CD4-positive, CD25-positive, alpha-beta regulatory T cell (primary cell): ENCODE measurements at places on chromosomes 7 and 10. TPM values are rescaled to one million over a fixed set of nuclear protein-coding genes. Genes with fewer than 3 reads are reported as not detected.

Gene C10orf71
- polyA plus RNA-seq = not detected

Gene ECHDC3
- 0.78 TPM for polyA plus RNA-seq

Gene GSTO2
- polyA plus RNA-seq = 0.74 TPM

Gene SPACDR
- polyA plus RNA-seq = 0.32 TPM

Gene ITPRID1
- polyA plus RNA-seq = not detected

Gene SCIN
- polyA plus RNA-seq = 0.31 TPM

Gene SH3PXD2A
- polyA plus RNA-seq = 0.29 TPM

Gene ZNHIT1
- 99.6 TPM for polyA plus RNA-seq

Gene MMRN2
- polyA plus RNA-seq = 0.36 TPM

Gene PLAC9
- polyA plus RNA-seq = 0.33 TPM

Gene CALHM3
- polyA plus RNA-seq = not detected

Gene PAPOLB
- not detected for polyA plus RNA-seq

Gene DEPP1
- not detected for polyA plus RNA-seq

Gene AKR1C2
- not detected for polyA plus RNA-seq

Gene RGS10
- 188 TPM for polyA plus RNA-seq

Gene DYDC1
- not detected for polyA plus RNA-seq

Gene CLDN12
- polyA plus RNA-seq = not detected

Gene PNLIPRP3
- polyA plus RNA-seq = not detected

Gene SPDYE6
- polyA plus RNA-seq = 0.16 TPM

Gene TAC1
- not detected for polyA plus RNA-seq

Gene TMEM273
- 16.4 TPM for polyA plus RNA-seq

Gene PVRIG
- 101 TPM for polyA plus RNA-seq

Gene FAM241B
- polyA plus RNA-seq = 17.3 TPM

Gene HOXA2
- 0.11 TPM for polyA plus RNA-seq

Gene CLRN3
- not detected for polyA plus RNA-seq

Gene GPR15LG
- polyA plus RNA-seq = not detected

Gene ENO4
- not detected for polyA plus RNA-seq

Gene LRMDA
- not detected for polyA plus RNA-seq

Gene GIMAP5
- polyA plus RNA-seq = 249 TPM

Gene HOXA3
- 0.13 TPM for polyA plus RNA-seq

Gene SSC4D
- polyA plus RNA-seq = not detected

Gene GLI3
- polyA plus RNA-seq = not detected

Gene NUTM2A
- 0.05 TPM for polyA plus RNA-seq

Gene DRGX
- polyA plus RNA-seq = not detected

Gene TRIL
- polyA plus RNA-seq = not detected

Gene NAT16
- not detected for polyA plus RNA-seq

Gene SPOCK2
- 265 TPM for polyA plus RNA-seq

Gene SPDYE8
- not detected for polyA plus RNA-seq

Gene TSPAN12
- 0.26 TPM for polyA plus RNA-seq
